OCI-M1 (cell line): ENCODE measurements at places on chromosomes 7 and 10.

DNA sequence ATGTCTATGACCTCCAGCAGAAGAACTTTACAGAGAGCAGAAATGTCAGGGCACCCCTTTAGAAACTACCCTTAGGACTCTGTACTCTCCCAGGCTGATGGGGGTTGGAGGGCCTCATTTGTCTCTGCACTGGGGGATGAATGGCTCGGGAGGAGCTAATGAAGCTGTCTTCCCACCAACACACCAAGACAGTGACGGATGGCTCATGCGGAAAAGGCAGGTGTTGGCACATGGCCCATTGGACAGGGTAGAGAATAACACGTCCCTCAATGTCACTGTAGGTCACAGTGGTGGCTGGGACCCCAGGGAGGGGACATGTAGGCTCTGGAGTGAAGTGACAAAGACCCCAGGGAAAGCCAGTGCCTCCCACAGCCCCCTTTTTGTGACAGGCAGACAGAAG lies 64.0 kb upstream of the PCBD1 start:
- DNase-seq = no peak

DNA sequence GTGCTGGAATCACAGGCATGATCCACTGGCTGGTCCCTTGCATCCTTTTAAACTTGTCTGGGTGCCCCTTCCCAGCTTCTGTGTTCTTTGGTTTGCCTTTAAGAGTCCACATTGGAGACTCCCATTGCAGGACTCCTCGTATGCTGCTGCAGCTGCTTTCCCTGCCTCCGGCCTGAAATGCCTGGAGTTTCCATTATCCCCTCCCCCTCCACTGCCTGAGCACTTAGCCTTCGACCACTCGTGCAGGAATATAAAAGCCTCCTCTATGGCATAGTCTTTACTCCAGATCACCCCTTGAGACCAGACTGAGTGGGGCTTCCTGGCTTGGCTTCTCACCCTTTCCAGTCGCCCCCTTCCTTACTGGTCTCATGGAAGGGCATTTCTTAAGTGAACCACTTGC lies 80.2 kb downstream of the RHOBTB1 start:
- no peak for DNase-seq

DNA sequence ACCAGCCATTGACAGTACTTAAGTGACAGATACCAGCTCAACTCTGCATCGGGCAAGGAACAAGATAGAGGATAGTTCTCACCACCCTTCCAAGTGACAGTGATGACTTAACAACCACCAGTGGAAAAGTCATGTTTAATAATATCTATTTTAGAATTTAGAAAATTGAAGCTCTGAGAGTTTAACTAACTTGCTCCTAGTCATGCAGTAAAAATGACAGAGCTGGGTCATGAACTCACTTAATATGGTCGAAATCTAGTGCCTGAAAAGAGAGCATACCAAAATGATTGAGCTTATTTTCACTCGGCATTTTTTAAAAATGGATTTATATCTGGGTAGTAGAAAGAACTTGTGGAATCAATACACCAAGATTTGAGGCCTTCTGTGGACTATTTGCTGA lies 367.8 kb upstream of the IGFBP3 start:
- DNase-seq = no peak

DNA sequence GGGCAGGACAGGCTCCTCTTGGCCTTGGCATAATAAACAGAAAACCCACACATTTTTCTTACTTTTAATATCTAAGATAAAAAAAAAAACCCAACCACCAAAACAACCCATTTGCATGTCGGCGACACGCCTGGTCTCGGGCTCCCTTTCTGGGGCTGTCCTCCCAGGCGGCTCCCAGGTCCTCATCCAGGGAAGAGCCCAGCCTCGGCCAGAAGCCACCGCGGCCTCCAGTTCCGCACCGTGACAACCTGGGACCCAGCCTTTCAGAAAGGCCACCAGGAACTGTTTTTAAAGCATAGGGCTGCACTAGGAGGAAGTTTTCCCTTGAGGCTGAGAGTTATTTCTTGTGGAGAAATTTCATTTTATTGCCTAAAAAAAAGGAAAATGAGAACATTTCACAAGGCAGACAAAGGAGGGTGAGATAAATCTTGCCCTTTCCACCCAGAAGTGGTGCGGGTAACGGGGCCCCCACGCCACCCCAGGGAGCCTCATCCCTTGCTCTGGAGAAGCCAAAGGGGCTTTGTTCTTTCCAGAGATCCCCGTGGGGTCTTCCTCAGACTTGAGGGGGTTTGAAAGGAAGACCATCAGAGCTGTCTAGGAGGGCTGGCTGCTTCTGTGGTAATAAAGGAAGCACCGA lies 39.2 kb upstream of the MKRN1 start:
- DNase-seq = no peak

DNA sequence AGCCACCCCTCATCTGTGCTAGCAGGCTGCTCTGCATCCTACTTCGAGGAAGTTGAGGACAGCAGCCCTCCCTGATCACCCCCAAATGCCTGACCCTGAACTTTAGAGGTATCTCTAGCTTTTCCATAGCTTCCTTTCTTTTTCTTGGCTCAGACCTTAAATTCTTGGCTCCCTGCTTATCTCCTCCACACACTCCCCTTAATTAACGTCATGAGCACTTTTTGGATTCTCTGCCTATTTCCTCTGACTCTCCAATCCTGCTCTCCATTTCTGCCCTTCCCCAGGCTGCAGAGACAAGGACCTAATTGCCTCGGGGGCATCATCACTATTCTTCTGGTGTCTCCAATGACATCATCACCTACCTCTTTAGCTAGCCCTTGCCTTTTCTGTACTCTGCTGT lies 40.8 kb upstream of the SEC61G start:
- no peak for DNase-seq

GRCh38 chr10:55813451-55814170 lies 547.4 kb downstream of the ZWINT start:
- no peak for DNase-seq

- DNase-seq = no peak
Observed at GRCh38 chr7:33221390-33221789, 92.0 kb downstream of the BBS9 start.

DNA sequence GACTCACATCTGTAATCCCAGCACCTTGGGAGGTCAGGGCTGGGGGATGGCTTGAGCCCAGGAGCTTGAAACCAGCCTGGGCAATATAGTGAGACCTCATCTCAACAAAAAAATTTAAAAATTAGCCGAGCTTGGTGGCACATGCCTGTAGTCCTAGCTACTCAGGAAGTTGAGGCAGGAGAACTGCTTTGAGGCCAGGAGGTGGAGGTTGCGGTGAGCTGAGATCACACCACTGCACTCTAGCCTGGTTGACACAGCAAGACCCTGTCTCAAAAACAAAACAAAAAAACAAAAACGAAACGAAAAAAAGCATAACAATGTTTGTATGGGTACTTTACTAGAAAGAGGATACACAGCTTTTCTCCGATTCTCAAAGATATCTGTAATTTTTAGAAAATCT lies 31.8 kb downstream of the WNT16 start:
- DNase-seq = no peak

- DNase-seq = no peak
Observed at GRCh38 chr10:123854498-123854897, 37.1 kb downstream of the CPXM2 start.

DNA sequence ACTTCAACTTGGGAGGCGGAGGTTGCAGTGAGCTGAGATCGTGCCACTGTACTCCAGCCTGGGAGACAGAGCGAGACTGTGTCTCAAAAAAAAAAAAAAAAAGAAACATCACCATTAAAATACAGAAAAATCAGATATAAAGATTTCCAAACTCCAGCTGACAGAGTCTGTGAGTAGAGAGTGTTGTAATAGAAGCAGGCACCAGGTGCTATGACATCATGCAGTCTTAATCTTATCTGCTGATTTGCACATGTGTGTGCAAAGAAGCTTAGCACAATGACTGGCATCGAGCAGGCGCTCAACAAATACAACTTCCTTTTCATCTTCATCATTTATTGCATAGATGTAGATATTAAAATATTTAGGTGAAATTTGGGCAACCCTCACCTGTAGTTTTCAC lies 92.2 kb downstream of the PRKCQ start:
- DNase-seq = peak; percentile 27

DNA sequence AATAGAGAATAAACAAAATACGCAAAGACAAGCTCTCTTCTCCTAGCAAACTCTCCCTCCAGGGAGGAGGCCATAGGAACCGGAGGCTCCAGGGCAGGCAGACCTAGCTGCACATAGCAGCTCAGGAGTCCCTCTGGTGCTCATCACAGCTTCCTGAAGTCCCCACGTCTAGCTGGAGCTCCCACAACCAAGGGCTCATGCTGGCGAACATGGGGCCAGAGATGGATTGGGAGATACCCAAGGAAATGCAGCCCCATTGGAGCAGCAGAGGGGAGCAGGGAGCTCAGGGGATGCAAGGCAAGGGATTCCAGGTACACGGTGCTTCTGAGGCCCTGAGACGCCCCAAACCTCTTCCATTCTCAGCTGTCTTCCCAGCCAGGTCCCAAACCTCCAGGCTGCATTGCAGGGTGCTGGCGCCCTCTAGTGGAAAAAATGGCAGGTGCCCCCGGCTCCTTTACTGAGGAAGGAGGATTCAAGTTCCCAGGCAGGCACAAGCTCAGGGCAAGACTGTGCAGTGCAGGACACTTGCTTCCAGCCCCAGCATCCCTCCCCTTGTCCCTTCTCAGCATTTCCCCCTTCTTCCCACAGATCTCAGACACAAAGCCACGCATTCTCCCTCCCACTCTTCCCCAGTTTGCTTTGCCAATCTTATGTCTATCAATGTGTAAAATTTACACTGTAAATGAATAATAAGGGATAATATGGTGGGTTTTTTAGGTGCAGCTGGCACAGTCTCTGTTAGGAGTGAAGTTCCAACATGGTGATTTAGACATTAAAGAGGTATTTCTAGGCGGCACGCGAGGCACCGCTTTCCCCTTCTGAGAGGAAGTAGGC lies 46.2 kb downstream of the GPAM start:
- peak; percentile 85 for DNase-seq

DNA sequence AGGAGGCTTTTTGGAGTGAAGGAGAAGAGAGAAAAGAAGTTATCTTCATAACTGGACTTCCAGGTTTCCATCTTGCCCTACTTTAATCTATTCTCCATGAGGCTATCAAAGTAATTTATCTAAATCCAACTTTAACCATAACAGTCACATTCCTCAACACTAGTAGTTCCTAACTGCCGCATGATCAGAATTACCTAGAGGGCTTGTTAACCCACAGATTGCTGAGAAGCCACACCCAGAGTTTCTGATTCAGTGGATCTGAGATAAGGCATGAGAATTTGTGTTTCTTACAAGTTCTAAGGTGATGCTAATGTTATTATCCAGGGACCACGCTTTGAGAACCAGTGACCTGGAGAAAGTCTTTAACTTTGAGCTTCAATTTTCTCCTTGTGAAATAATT lies 8.3 kb upstream of the COL1A2 start:
- no peak for DNase-seq

DNA sequence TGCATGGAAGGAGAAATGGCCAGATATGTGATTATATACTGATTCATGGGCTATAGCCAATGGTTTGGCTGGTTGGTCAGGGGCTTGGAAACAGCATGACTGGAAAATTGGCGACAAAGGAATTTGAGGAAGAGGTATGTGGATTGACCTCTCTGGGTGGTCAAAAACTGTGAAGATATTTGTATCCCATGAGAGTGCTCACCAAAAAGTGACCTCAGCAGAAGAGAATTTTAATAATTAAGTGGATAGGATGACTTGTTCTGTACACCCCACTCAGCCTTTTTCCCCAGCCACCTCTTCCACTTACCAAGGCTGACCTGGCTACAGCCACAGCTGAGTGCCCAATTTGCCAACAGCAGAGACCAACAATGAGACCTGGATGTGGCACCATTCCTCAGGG lies 146.7 kb downstream of the GPR37 start:
- no peak for DNase-seq

- DNase-seq = peak; percentile 80
Observed at GRCh38 chr10:97791824-97792721, 20.3 kb upstream of the SFRP5 start.

- DNase-seq = no peak
Observed at GRCh38 chr10:63603709-63604445, 82.7 kb downstream of the REEP3 start.

DNA sequence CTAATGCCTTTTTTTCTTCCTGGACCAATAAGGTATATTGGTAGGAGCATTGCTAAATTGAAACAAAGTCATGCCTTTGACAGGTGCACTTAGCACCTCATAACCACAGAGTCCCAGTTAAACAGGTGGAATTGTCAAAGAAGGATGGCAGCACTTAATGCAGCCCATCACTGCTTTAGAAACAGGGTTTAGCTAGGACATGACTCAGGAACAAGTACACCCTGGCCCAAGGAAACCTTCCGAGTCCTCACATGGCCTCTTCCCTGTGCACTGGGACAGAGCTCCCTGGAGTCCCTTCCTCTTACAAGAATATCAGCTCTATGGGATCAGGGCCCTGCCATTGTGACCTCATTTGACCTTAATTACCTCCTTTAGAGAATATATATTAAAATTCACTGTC lies 382.7 kb downstream of the EXOC4 start:
- no peak for DNase-seq

GRCh38 chr10:110916554-110917346 lies 2.2 kb downstream of the BBIP1 start:
- DNase-seq = peak; percentile 29

- DNase-seq = peak; percentile 12
Observed at GRCh38 chr10:20598590-20598989, 298.5 kb downstream of the NEBL start.

DNA sequence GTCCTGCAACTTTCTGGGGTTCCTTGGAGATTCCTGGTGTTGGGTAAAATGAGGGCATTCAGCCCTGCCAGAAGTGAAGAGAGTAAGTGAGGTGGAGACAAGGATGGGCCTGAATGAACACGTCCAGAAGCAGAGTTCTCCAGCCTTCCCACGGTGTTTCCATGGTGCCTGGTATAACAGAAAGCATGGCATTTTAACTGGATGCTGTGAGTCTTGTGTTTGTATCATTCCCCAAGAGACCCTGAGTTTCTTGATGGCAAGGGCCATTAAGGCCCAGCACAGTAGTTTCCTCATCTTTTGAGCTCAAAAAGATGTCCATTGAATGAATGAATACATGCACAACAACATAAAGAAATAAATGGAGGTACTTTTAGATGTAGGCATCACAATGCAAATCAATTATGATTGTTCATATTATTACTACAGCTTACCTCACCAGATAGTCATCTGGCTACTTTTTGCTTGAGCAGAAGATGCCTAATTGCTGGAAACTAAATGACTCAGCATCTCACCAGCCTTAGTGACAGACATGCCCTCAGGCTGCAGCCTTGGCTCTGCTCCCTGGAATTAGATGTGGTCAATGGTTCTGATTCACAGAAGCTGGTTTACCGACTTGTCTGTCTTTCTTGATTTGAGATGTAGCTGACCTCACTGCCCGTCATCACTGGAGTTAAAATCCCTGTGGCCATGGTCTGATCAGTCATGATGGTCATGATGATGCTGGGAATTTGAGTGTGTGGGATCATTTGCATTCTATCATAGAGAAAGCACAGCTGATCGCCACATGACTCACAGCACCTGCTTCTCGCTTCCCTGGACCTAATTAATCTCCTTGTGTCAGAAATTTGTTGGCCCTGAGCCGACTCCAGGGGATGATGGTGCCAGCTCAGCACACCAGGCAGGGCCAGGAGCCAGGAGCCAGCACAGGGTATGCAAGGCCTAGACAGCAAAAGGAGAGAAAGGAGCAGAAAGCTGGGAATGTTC lies 83.9 kb downstream of the CXCL12 start:
- DNase-seq = no peak
